Activated T-cell treated with anti-CD3 and anti-CD28 coated beads, Interleukin-2, amount 50 U/mL, for 72 hours (primary cell): ENCODE measurements at places on chromosomes 12 and 14.

DNA sequence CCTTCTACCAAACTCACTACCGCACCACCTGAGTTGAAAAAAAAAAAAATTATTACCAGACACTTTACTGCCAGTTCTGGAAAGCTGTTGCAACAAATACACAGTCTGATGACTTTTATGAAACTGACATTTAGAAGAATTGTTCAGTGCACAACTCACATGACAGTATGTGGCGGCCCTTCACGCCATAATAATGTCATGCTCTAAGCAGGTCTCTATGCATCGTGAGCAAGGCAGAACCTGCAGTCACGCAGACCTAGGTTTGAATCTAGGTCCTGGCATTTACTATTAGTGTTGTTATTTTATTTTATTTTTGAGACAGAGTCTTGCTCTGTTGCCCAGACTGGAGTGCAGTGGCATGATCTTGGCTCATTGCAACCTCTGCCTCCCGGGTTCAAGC, 8.1 kb downstream of the MYL2 start:
- no peak for DNase-seq

- no peak for DNase-seq
These were observed 15.1 kb upstream of the NEK9 start for GRCh38 chr14:75141967-75142366.

- DNase-seq, result no peak
These were observed 59.7 kb downstream of the MGAT4C start for GRCh38 chr12:86196465-86196864.

GRCh38 chr14:91256661-91257060, 12.2 kb upstream of the GPR68 start:
- no peak for DNase-seq

- DNase-seq, result peak; percentile 63
These were observed 21.4 kb upstream of the TMEM106C start for GRCh38 chr12:47941871-47942613.

GRCh38 chr12:30806989-30807694, 52.4 kb upstream of the CAPRIN2 start:
- peak; percentile 21 for DNase-seq
